ENCODE measurements at places on chromosomes 16 and 17.

DNA sequence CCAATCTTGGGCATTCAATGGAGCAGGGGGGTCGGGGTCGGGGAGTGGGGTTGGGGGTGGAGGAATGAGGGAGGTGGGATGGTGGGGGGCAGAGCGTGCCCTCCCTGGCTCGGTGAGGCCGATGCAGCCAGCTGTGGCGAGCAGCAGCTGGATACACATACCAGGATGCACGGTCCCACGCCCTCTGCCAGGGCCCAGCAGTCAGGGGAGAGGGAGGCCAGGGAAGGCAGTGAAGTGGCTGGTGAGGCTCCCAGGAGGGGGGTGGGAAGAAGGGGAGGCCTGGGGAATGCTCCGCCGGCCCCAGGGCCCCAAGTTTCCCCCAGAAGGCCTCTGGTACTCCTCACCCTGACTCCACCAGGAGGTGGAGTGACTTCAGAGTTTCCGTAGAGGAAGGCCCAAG lies 77.6 kb upstream of the LHX1 start:
- DNase-seq: no peak

DNA sequence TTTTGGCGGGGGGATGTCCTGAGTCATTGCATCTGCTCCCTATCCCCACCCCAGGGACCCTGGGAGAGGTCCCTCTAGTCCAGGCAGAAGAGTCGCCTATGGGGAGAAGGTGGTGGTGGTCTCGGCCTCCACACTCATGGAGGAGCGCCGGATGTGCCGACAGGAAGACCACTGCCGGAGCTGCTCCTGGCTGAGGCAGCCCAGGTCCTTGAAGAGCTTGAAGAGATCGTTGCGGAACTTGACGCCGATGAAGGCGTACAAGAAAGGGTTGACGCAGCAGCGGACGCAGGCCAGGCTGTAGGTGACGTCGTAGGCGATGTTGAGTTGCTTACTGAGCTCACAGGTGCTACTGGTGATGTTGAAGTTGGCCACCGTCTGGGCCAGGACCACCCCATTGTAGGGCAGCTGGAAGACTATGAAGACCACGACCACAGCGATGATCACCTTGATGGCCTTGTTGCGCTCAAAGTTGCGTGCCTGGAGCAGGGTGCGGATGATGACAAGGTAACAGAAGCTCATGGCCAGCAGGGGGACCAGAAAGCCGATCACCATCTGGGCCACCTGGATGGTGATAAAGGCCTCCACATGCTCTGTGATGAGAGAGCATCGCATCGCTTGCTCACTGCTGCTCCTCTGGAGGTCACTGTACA lies 10.5 kb downstream of the CCR7 start:
- no peak for DNase-seq

- DNase-seq: no peak
Observed at GRCh38 chr17:73772107-73772705, 128.0 kb upstream of the SDK2 start.

GRCh38 chr17:15485045-15485444 lies 17.6 kb upstream of the CDRT4 start:
- no peak for DNase-seq

DNA sequence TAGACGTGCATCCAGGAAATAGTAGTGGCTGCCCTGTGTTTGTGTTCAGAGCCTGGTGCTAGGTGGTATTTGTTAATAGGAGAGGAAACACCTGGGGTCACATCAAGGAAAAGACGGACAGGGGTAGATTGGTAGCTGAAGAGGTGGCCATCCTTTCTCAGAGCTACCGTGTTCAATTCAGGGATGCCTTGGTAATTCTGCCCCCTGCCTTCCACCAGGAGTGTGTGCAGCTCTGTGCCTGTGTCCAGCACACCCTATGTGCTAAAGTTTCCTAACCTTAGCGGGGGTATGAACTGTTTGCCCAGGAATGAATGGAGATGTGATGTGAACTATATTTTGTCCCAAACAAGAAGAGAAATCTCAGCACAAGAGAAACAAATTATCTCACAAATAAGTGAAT lies 174.1 kb upstream of the MPHOSPH6 start:
- no peak for DNase-seq

GRCh38 chr17:82929676-82930042 lies 89.8 kb upstream of the ZNF750 start:
- DNase-seq: no peak

GRCh38 chr16:77686385-77686784 lies 35.9 kb upstream of the NUDT7 start:
- DNase-seq: no peak

GRCh38 chr17:79834565-79835469 lies 4.4 kb downstream of the CBX4 start:
- DNase-seq: no peak

DNA sequence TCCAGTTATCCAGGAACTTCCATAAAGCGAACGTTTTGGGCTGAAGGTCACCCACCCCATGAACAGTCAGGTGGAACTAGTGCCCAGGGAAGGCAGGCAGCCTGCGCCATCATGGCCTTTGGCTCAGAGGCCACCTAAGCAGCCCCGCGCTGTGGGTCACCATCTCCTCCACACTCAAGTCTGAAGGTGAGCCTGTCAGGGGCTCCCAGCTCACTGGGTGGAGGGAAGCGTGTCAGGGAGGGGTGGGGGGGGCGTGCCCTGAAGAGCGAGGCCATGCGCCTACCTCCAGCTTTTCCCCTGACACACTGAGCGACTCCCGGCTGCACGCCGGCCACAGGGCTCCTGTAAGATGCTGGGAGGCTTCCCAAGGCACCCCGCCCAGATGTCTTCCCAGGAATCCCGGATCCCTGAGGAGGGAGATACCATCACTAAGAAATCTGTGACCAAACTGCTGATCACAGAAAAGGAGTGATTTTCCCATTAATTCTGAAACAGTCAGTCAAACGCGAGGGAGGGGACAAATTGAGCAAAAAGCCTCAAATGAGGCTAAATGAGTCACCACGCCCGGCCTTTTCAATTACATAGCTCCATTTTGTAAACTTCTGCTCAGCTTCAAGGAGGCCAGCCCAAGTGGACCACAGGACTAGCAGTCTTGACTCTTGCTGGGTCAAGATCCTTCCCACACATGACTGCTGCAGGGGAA lies 26.5 kb upstream of the SLC25A19 start:
- DNase-seq: no peak

- no peak for DNase-seq
Observed at GRCh38 chr16:228151-228851, 948 bp downstream of the LUC7L start.

- no peak for DNase-seq
Observed at GRCh38 chr17:18185832-18186626, 2.4 kb downstream of the ALKBH5 start.

DNA sequence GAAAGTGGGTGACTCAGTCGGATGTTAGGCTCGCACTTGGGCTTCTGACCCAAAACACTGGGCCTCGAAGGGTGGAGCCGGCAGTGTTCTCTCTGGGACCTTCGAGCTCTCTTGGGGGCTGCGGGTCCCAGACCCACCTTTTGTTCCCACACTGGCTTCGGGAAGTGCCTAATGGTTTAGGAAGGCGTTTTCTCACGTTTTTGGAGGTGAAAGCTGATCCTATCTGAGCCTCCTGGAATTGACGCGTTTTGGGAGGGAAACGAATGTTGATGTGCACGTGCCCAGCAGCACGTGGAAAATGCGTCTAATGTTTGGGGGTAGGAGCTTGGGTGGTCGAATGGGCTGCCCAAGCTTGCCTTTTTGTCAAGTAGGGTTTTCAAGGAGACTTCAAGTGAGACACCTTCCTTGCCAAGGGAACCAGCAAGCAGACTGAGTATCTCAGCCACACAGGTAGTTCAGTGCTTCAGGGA lies 666 bp downstream of the HGS start:
- no peak for DNase-seq

- DNase-seq: no peak
Observed at GRCh38 chr16:89105599-89106151, 12.0 kb downstream of the ACSF3 start.

DNA sequence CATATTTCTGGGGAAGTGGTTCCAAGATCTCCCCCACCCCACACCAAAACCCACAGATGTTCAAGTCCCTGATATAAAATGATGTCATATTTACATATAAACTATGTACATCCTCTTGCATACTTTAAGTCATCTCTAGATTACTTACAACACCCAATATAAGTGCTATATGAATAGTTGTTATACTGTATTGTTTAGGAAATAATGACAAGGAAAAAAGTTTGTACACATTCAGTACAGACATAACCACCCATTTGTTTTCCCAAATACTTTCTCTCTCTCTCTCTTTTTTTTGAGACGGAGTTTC lies 11.5 kb downstream of the CFDP1 start:
- DNase-seq: no peak

All from NCI-H187 treated with DMSO at 0.1 percent for 48 hours (cell line).